ENCODE measurements at places on chromosomes 16 and 17. TPM values are rescaled to one million over a fixed set of nuclear protein-coding genes. Genes with fewer than 3 reads are reported as not detected.

The PLK1 gene
- 162 TPM for total RNA-seq

The NUFIP2 gene
- 60.7 TPM for total RNA-seq

The ENPP7 gene
- not detected for total RNA-seq

The TVP23A gene
- total RNA-seq, result not detected

The CACNA1H gene
- total RNA-seq, result 17.2 TPM

The MLKL gene
- 38.7 TPM for total RNA-seq

The NXN gene
- 26.7 TPM for total RNA-seq

The NPIPA2 gene
- 2.0 TPM for total RNA-seq

The MYH2 gene
- not detected for total RNA-seq
